ENCODE measurements at places on chromosomes 13 and 19.

DNA sequence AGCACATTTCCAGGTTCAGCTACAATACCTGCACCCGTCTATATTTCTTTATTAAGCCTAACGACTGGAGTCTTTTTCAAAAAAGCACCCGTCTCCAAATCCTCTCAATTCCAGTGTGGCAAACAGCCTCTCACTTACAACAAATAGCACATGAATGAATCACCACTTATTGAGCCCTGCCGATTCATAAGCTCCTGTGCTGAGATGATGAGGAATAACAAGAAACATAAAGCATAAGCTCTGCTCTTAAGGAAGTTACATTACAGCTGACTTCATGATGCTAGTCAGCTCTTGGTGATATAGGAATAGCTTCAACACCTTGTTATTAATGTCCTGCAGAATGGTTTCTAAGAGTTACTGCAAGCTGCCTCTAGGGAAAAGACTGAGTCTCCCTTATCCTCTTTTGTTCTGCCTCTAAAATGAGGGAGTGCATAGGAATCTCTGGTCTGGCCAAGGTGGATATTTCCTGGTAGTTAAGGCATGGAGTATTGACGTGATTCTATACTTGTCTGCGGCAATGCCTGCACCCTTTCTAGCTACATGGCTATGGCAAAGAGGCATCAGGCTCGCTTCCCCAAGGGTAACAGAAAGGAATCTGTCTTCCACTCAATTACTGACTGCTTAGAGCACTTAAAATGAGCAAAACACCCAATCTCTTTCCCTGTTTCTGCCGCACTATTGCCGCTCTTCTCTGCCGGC is 195.7 kb downstream of the KLF12 start:
- peak; percentile 82 for DNase-seq

DNA sequence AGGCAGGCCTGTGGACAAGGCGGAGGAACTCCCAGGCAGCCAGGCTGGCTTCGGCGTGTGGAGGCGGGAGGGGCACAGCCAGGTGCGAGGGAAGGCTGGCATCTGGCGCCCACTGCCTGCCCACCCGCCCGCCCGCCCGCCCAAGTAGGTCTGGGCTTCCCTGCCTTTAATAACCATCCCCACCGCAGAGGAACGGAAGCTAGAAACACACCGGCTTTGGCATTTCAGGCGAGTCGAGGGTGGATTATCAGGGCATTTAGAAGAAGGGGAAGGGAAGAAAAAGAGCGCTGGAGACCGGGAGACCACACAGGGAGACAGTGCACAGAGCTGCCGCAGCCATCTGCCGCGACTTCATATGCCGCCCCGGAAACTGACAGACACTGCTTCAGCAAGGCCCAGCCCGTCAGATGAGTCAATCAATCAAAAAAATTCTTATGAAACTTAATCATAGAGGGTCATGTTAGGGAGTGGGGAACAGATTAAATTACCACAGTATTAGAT is 199.7 kb downstream of the TSHZ3 start:
- DNase-seq, result no peak

- DNase-seq, result peak; percentile 39
These were observed 14.8 kb downstream of the OPA3 start for GRCh38 chr19:45569619-45570421.

- no peak for DNase-seq
These were observed 112.8 kb upstream of the GPR12 start for GRCh38 chr13:26873386-26873698.

DNA sequence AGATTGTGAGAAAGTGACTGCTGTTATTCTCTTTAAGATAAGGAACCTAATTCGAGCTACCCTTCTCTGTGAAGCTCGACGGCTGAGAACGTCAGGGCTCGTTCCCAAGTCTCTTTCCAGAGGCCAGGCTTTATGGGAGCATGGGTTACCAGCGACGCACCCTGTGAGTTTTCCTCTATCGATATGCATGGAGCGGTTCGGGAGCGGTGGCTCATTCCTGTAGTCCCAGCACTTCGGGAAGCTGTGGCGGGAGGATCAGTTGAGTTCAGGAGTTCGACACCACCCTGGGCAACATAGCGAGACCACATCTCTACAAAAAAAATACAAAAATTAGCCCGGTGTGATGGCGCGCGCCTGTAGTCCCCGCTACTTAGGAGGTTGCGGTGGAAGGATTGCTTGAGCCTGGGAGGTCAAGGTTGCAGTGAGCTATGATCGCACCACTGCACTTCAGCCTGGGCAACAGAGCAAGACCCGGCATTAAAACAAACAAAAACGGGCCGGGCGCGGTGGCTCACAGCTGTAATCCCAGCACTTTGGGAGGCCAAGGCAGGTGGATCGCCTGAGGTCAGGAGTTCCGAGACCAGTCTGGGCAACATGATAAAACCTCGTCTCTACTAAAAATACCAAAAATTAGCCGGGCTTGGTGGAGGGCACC is 681 bp upstream of the ZNF606 start:
- DNase-seq, result peak; percentile 35

- DNase-seq, result peak; percentile 87
These were observed 19.7 kb upstream of the JUND start for GRCh38 chr19:18300930-18301717.

DNA sequence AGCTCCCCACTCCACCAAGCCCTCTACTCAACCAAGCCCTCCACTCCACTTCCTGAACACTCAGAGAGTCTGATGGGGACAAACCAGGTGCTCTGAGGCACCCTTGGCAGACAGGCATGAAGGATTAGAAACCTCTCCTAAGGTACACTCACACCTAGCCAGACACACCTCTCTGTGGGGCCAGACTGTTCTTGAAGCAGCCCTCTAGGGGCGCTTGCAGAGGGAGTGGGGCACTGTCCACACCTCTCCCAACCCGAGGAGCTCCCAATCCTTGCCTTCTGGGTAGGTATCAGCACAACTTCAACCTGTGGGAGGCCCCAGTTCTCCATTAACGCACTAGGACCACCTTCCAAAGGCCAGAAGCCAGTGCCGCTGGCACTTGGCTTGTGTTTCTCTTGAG is 108.7 kb upstream of the VSTM2B start:
- DNase-seq, result no peak

DNA sequence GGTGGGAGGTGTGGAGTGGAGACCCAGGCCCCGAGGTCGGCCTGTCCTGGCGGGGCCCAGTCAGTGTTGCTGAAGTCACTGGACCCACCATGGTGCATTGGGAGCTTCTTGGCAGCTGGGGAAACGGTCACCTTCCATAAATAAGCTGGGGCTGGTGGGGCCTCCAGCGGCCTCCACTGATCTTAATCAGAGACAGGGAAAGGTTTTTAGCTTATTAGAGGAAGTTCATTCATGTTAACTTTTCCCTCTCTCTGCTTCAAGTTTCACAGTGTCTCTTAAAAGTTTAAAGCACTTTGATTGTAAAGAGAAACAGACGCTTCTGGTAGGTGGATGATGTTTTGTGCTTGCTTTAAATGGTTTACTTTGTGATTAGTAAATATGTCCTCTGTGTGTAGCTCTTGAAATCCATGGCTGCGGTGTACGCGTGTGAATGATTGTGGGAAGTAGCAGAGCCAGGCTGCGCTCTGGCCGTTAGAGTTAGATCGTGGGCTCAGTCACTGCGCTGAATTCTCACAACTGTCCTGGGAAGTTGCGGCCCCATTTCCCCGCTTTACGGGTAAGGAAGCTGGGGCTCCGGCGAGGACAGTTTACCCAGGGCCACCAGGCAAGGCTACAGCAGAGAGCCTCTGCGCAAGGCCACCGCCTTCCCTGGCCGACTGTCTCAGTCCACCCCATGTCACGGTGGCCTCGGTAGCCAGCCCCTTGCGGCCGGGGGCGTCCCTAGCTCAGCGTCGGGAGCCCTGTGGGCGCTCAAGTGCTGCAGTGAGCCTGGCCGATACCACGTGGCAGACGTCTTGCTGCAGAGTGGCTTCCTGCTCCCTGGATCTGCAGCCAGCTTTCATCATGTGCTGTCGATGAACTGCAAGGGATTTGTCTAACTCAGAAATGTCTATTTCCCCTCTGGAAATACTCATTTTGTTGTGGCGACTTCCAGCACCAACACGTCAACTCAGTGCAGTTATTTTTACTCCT is 16.5 kb upstream of the NDUFS7 start:
- DNase-seq, result no peak

DNA sequence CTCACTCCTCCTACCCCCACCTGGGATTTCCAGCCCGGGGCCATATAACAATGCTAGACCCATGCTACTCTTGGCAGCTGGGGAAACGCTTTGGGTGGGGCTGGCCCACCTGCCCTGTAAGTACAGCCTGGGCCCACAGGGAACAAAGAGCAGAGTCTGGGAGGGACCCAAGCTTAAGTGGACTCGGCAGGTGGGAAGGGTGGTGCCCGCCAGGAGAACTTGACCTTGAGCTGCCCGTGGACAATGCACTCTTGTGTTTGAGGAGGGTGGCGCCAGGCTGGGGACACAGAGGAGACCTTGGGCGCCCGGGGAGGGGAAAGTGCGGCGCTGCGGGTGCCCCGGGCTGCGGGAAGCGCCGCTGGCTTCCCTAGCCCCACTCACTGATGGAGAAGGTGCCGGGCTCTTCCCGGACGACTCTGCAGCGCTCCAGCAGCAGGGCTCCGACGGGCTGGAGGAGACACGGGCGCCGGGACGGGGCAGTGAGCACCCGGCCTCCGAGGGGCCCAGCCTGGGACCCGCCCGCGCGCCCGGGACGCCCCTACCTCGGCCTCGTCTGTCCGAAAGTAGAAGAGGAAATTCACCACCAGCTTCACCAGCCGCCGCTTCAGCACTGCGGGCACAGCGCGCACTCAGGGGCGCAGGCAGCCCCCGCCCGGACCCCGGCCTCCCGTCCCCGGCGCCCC is 607 bp downstream of the PLEKHJ1 start:
- DNase-seq, result no peak

DNA sequence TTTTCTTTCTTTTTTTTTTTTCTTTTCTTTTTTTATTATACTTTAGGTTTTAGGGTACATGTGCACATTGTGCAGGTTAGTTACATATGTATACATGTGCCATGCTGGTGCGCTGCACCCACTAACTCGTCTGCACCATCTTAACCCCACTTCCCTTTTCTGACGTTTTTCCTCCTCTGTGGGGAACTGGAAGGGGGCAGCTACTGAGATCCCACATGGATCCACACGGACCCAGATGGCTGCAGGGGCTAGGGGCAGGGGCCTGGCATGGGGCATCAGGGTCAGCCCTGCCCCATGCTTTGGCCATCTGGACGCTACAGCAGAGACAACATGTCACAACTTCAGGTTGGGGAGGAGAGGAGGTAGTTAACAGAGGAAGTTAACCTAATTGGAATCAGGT is 54.3 kb downstream of the RUBCNL start:
- DNase-seq, result no peak

DNA sequence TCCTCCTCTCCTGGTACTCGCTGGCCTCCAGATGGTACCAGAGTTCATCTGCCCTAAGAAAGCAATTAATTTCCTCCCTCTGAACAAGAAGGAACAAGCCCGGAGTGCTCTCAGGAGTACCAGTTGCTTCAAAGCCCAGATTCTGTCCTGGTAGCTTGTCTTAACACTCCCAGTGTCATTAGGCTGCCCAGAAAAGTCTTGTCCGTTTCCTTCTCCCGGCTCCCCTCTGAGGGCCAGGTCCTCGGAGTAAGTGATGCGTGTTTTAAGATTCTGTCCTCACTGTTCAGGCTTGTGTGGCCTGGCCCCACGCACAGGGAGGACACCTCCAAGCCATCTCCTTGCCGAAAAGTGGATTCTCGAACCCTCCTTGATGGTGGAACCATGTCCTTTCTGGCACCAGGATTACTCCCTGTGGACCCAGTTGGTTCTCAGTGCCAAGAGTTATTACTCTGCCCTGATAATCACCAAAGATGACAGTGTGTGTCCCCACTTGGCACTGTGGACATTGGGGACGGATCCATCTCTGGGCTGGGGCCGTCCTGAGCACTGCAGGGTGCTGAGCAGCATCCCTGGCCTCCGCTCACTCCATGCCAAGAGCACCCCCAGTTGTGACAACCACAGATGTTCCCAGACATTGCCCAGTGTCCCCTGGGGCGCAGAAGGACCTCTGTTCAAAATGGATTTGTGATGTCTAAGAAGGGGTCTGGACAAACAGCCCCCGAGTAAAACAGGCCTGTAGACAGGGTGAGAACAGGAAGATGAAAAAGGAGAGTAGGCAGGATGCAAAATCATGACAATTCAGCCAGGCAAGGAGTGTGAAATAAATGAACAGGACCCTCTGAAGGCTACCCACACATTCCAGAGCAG is 52.4 kb downstream of the RFX2 start:
- DNase-seq, result no peak

DNA sequence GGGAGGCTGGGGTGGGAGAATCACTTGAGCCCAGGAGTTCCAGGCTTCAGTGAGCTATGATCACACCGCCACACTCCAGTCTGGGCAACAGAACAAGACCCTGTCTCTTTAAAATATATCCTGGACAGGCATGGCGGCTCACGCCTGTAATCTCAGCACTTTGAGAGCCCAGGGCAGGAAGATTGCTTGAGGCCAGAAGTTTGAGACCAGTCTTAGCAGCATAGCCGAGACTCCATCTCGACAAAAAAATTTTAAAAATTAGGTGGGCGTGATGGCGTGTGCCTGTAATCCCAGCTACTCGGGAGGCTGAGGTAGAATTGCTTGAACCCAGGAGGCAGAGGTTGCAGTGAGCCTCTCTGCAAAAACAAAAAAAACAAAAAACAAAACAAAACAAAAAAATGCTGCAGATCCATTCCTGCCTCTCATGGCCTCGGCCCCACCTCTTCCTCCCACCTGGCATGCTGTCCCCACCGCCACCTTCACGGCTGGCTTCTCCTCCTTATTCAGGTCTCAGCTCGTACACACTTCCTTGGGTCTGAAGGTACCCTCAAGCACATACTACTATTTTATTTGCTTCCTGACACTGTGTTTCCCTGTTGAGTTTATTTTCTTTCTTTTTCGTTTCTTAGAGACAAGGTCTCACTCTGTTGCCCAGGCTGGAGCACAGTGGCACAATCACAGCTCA is 5.3 kb downstream of the RFX1 start:
- DNase-seq, result no peak

- peak; percentile 20 for DNase-seq
These were observed 18.7 kb upstream of the B3GNT3 start for GRCh38 chr19:17775991-17776803.

DNA sequence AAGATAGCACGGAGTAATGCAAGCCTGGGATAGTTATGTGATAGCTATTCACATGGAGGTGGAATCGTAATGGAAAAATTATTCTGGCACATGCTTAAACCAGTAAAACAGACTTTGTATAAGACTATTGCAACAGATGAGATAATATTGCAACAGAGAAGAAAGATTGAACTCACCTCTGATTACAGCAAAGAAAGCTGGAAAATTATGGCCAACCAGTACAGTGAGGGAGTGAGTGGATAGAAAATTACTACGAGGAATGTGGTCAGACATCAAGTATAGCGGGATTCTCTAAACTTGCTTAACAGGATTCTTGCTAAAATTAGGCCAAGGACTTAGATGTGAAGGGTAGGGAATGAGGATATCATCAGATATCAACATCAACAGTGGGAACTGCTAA is 397.6 kb upstream of the KLHL1 start:
- DNase-seq, result no peak

- no peak for DNase-seq
These were observed 61.7 kb downstream of the SPRYD7 start for GRCh38 chr13:49874430-49874829.

- peak; percentile 96 for DNase-seq
These were observed 173.6 kb downstream of the NUFIP1 start for GRCh38 chr13:44815623-44816022.

- DNase-seq, result no peak
These were observed 15.0 kb downstream of the PRODH2 start for GRCh38 chr19:35797663-35798062.
